Brain pericyte (primary cell): ENCODE measurements at places on chromosomes 16 and 17.

GRCh38 chr16:7182510-7183109, 150.0 kb upstream of the RBFOX1 start:
- no peak for DNase-seq

GRCh38 chr17:74361230-74362068, at the start of gene BTBD17:
Gene BTBD17 (minus strand): TSS chr17:74361868. CDS start chr17:74361819, 49 bp downstream.
- DNase-seq = no peak

DNA sequence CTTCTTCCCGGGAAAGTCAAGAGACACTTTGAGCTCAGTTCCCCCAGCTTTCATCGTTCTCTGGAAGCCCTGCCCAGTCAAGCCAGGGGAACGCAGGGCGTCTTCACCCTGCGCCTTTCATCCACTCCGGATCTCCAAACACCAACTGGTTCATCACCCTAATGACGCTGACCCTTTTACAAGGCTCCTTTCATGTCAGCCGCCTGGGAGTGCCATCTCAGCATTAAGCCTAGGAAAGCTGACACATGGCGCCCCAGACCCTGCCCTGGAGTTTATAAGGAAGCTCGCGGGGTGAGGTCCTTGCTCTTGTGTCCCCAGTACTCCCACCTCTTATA, 594 bp upstream of the DNAJC7 start:
- no peak for DNase-seq

- DNase-seq = no peak
Observed at GRCh38 chr16:86317813-86318650, 192.3 kb upstream of the FOXF1 start.

- DNase-seq = no peak
Observed at GRCh38 chr16:16915771-16916170, 536.8 kb downstream of the NPIPA7 start.
